GM04503 (cell line): ENCODE measurements at places on chromosomes 4 and X.

- DNase-seq, result peak; percentile 21
Observed at GRCh38 chr4:9762823-9763475, 18.5 kb upstream of the DRD5 start.

GRCh38 chr4:169664615-169665014 lies 44.2 kb downstream of the CLCN3 start:
- no peak for DNase-seq

DNA sequence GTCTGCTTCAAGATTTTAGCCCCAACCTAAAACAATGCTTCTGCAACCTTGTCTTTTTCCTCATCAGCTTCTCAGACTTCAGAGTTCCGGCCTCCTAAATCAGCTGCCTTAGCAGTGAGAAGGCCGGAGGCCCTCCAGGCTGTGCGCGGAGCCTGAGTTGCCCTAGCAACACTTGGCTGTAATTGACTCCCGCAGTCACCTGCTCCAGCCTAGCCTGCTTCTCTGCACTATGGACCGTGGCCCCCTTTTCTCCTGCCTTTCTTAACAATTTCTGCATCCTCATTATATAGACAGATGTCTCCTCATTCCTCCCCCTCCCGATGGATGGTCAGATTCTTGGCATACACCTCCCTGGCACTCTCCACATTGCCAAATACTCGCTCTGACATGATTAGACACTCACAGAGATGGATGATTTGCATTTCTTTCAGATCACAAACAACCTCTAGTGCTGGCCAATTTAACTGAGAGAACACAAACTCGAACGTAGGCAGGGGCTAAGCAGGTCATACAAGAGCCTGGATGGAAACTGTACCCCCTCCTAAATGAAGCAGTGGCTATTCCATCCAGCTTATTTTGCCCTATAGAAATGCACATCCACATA lies 9.5 kb upstream of the HUWE1 start:
- no peak for DNase-seq

DNA sequence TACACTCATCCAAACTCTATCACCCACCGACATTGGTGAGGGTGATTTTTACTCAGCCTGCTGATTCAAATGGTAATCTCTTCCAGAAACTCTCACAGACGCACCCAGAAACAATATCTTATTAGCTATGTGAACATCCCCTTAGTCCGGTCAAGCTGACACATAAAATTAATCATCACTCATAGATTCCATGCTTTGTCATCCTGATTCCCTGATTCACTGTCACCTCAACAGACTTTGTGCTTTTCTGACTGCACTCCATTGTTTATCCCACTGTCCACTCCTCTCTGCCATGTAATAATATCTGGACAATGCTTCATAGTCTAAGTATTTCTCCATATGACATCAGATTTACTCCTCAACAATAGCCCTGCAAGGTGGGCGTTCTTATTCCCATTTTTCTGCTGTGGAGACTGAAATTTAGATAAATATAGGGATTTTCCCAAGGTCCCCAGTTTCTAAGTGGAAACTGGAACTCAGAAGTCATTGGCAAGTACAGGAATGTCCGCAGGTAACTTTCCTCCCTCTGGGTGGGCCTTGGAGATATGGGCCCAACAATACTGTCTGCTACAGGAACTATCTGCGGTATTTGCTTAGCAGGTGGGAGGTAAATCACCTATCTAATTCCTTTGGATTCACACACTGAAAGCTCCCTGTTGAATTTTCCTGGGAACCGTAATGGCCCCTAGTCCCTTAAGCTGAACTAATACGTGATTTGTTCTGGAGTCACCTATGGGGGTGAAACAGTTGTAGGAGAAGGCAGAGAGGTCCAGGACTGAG lies 228.6 kb upstream of the BCOR start:
- DNase-seq, result no peak

DNA sequence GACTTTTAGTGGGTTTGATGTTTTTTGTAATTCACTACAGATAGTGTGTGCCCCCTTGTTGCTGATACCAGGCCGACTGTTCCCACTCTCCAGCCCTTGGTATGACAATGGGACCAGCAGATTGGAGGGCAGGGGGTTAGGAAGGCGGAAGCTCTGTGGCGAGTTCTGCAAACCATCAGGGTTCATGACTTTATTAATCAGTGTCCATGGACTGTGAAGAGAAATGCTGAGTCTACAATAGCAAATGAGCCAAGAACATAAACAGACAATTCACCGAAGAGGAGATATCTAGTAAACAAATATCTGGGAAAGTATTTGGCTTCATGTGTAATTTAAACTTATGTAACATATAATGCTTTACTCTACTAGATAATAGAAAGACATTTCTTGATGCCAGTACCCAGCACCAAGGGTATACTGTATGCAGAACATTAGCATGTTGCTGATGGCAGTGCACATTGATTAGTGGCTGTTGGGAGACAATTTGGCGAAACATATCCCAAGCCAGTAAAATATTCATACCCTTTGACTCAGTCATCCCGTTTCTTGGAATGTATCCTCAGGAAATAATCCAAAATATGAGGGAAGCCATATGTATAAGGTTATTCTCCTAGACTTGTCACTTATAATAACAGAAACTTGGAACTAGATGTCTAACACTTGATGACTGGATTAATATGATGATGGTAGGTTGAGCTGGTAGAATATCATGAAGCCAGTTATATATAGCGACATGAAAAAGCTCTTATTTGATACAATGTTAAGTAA lies 169.4 kb downstream of the PTTG2 start:
- no peak for DNase-seq

- no peak for DNase-seq
Observed at GRCh38 chr4:72582853-72583252, 13.8 kb upstream of the ADAMTS3 start.

DNA sequence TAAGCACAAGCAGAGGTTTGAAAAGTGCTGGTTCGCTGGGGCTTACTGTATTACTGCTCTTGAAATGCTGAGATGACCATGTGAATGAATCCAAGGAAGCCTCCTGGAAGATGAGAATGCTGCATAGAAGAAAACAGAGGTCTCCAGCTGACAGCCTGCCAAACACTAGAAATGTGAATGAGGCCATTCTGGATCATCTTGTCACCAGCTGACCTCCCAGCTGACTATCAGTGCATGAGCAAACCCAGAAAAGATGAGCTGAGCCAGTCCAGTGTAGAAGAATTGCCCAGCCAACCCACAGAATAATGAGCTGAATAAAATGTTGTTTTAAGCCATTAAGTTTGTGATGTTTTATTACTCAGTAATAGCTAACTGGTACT lies 49.1 kb upstream of the DYNLT3 start:
- no peak for DNase-seq

- no peak for DNase-seq
Observed at GRCh38 chr4:19694812-19695211, 556.9 kb upstream of the SLIT2 start.

GRCh38 chr4:116413222-116413621 lies 672.2 kb downstream of the TRAM1L1 start:
- DNase-seq, result no peak

DNA sequence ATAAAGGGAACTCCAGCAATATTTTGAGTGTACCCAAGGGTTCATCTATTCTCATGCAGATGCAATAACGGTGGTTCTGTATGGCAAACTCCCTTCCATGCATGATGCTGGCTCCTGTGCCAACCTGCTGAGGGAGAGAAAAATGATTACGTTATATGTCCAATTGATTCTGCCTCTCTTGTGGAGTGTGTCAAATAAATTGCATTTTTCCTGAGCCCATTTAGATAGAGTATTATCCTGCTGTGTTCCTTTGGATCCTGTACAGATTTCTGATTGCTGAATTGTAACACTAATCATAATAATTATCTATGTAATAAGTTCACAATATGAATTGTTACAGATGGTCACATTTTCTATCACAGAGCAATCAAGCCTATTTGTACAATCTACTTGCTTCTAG lies 821.7 kb downstream of the C4orf33 start:
- DNase-seq, result no peak

DNA sequence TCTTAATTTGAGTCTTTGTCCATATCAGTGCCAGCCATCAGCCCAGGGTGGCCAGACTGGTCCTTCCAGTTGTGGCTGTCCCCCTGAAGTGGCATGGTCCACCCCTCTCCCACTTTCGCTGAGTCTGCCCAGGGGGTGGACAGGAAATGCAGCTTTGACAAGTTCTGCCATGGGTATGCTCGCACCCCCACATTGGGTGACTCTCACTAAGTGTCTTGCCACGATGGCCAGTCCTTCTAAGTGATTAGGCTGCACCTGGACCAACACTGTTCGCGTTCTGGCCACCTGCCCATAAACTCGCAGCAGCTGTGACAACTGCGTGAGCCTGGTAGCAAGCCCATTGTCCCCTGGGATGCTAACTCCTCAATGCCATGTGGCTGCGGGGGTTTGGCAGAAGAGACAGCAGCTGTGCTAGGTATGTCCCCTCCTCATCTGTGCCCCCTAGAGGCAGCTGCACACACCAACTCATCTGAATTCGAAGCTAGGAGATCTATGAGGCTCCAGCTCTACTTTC lies 10.0 kb upstream of the LNX1 start:
- DNase-seq, result no peak

GRCh38 chrX:17390419-17390850 lies 15.4 kb downstream of the NHS start:
- no peak for DNase-seq

GRCh38 chr4:21949073-21949457 lies 493 bp upstream of the KCNIP4 start:
- no peak for DNase-seq

DNA sequence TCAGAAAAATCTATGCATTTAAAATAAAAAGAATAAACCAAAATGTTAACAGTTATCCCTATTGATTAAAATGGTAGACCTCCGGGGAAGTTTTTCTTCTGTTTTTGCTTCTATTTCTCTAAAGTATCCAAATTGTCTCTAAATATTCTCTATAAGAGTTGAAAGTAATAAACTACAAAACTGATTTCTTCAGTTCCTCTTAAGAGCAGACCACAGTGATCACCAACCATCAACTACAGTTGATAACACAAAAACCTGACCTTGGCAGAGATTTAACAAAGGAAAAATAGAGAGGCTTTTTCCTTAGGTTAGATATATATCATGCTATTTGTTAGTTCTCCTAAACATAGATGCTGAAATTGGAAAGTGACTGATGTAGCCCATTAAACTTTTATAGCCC lies 27.3 kb downstream of the DDX60 start:
- no peak for DNase-seq

- DNase-seq, result no peak
Observed at GRCh38 chr4:80926446-80926845, 104.1 kb upstream of the BMP3 start.

DNA sequence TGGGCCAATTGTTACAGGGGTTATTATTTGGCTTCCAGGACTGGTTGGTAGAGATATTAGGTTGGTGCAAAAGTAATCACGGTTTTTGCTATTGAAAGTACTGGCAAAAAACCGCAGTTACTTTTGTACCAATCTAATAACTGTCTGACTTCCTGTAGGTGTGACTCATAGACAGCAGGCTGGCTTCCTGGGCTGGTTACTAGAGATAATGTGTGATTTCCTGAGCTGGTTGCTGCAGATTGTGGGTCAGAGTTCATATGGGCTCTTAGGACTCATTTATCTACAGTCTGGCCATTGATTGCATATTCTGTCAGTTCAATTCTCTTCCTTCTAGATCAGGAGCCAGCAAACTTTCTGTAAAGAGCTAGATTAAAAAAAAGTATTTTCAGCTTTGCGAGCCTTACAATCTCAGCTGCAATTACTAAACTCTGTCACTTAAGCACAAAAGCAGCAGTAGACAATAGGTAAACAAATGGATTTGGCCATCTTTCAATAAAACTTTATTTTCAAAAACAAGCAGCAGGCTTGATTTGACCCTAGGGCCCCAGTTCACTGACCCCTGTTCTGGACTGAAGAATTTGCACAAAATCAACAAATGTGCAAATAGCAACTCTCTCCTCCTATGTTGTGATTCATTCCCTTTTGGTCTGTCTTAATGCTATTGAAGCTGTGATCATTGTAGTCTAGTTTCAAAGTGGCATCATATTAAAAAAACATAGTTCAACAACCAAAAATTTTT lies 50.8 kb upstream of the BOD1L1 start:
- DNase-seq, result no peak

- peak; percentile 10 for DNase-seq
Observed at GRCh38 chr4:124459941-124460310, 252.6 kb downstream of the ANKRD50 start.

DNA sequence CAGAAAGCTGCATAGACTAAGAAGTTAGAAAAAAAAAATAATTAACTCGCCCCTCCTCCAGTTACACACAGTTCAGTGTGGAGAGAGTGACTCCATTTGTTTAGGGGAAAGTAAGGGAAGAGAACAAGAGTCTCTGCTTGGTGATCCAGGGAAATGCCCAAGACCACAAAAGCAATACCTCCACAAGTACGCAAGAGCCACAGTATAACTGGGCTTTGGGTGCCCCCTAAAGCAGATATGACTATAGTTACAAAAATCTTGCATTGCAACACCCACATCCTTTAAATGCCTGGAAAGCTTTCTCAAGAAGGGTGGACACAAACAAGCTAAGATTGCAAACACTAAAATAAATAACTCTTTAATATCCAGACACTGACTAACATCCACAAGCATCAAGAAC lies 164.2 kb upstream of the NRK start:
- DNase-seq, result peak; percentile 19

DNA sequence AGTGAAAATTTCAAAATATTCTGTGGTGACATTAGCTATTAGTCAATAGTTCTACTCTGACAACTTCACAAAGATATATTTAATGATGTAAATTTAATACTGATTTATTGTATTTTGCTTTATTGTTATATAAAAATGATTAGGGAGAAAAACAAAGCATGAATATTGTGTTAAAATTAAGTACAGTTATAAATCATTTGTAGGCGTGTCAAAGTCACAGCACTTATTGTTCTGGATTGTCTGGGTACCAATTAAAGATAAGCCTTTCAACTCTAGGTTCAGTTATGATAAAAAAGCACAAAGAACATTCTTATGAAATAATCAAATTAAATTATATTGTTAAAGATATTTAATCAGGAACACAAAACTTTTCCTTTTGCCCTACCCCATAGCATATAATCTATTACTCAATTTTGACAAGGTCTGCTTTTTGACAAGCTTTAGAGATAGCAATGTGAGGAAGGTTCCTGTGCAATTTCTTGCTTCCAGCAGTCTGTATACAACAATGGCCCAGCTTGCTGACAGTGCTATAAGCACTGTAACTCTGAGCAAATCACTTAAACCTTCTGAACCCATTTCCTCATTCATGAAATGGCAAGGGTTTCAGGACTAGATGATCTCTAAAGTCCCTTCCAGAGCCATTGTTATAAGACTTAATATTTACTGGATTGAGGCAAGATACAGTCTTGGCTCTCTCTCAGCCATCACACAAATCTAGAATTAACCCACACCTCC lies 910.3 kb upstream of the LCORL start:
- no peak for DNase-seq

- DNase-seq, result no peak
Observed at GRCh38 chrX:27968878-27969277, 12.4 kb downstream of the DCAF8L1 start.

DNA sequence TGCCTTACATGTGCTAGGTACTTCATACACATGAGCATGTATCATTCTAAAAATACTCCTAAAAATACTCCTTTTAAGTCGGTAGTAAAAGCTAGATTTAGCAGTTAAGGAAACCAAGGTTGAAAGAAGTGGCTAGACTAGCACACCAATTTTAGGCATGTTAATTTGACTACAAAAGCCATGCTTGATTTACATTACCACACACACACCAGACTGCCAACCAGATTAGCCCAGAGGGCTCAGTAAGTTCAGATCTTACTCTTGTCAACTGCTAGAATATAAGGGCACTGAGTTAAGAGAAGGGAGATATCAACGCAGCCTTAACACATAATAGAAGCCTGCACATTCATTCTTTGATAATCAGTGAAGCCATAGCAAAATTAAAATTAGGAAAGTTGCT lies 117.9 kb downstream of the MID1IP1 start:
- no peak for DNase-seq

- no peak for DNase-seq
Observed at GRCh38 chr4:154559141-154559493, 3.7 kb upstream of the FGB start.
